ENCODE measurements at places on chromosomes 7 and 10.

- no peak for DNase-seq
Observed at GRCh38 chr7:27189295-27189996, 4.4 kb upstream of the HOXA11 start.

DNA sequence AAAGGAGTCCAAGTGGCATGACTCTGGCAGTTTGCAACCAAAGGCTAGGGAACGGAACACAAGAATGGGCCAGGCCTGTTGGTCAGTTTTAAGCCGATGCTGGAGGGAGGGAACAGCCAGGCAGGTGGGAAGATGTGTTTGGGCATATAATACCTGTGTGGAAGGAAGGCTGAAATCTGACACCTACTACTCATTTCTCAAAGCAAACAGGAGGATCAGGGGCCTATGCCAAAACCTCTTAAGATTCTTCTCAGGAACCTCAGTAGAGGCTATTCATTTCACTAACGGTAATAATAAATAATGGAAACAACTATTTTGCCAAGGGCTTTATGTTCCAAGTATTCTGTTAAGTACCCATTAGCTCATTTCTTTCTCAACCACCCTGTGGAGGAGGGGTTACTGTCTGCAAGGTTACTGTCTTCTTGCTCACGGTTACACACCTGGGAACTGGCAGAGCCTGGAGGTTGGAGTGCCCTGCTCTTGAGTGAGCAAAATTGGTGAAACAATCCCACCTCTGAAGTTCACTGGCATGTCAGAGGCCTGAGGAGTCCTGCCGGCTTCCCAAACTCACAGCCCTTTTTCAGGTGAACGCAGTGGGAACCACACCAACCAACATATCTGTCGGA, 35.5 kb downstream of the GOT1 start:
- DNase-seq, result no peak

GRCh38 chr10:43226851-43227845, 39.7 kb downstream of the RASGEF1A start:
- DNase-seq, result no peak

DNA sequence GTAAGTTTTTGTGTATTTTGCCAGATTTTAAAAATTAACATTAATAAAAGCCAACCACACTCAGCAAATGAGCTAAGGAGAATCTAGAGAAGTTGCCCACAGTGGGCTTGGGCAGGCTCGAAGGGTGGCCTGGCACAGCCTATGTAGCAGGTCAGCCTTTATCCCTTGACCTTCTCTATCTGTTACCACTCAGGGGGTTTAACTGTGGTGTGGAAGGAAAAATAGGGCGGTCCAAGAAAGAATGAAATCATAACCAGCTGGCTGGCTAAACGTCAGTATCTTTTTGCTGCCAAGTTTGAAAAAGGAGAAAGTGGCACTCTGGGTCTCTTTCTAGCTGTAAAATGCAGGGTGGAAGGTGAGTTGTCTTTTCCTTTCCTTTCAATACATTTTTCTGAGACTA, 130.3 kb upstream of the ASAH2 start:
- DNase-seq, result no peak
